Fibroblast of lung (primary cell): ENCODE measurements at places on chromosomes 4 and X. TPM values are rescaled to one million over a fixed set of nuclear protein-coding genes. Genes with fewer than 3 reads are reported as not detected.

DNA sequence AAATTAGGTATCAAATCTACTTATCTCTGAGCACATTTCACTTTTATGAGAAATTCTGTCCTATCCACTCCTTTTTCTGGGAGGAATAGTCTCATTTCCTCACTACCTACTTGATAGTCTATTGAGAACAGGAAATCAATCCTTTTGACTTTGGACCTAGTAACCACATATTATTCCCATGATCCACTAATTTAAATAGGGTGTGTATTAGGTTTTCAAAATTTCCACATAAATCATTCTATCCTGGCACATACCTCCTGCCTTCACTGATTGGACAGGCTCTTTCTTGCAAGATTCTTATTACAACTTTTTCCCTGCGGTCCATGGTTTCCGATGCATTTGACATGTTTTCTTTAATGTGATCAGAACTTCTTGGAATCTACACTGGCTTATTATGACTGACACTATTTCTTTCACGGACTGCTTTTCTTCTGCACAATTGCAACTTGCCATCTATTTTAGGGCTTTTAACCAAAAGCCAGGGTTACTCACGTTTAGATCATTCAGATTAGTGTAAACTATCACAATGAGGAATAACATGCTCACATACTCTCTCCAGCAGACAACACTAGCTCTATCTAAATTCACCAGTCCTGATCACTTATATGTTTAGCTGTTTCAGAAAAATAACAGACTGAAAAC lies 419.9 kb upstream of the SLIT2 start:
- peak; percentile 79 for DNase-seq

GRCh38 chrX:30939928-30940327 lies 50.9 kb upstream of the TAB3 start:
- DNase-seq = no peak

DNA sequence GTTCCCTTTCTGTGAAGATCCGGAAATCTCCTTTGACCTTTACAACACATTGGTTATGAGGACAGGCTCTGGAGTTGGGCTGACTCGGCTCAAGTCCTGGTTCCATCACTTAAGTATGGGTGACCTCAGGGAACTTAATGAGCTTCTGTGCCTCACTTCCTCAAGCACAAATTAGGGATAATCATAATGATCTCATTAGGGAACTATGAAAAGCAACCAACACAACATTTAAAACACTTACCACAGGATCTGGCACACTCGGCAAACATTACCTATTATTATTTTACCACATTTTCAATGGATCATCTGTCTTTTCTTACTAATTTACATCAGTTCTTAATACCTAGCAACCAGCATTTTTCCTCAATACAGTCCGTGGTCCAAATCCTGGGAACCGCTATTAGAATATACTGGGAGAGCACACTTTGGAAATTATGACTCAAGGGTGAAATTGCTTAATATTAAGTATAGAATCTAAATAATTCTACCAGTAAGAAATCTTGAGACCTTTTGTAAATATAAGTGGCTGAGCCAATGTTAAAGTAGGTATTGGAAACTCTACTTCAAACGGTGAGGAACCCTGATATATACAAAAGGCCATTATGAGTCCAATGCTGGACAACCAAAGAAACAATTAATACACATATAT lies 19.6 kb downstream of the ADGRA3 start:
- no peak for DNase-seq

GRCh38 chr4:924107-925096 lies 7.7 kb downstream of the GAK start:
- DNase-seq = no peak

GRCh38 chr4:101500742-101501141 lies 153.4 kb upstream of the PPP3CA start:
- no peak for DNase-seq

DNA sequence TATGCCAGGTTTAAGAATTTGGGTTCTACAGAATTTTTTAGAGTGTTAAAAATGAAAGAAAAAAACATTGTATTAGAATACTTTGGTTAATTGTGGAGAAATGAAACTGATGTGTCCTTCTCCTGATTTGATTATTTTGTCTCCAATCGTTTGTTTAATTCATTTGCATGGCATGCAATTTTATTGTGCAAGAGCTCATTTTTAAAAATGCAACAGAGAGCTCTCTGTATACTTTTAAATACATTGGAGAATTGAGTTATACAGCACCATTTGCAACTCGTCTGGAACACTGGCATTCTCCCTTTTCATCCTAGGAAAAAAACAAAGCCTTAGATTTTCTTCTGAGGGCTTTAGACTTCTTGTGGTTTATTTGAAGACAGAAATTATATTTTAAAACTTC lies 689 bp downstream of the EXOC1L start:
- DNase-seq = no peak

DNA sequence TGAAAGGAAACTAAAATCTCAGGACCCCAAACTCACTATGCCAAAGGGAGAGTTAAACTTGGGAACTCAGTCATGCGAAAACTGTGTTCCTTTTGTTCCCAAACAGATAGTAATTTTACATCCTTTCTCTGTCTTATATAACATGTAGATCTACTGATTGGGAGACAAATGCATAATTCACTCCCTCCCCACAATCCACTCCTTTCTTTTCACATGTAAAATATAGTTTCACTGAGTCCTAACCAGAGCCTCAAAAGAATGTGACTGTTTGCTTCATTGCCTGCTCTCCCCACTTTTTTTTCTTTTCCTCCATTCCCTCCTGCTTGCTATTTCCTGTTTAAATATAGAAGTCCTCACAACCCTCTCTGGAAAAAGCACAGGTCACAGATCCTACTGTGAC lies 699.3 kb upstream of the ADGRL3 start:
- DNase-seq = no peak

GRCh38 chrX:106201502-106202178 lies 33.5 kb downstream of the PWWP3B start:
- DNase-seq = no peak

GRCh38 chrX:97685753-97686152 lies 802.0 kb downstream of the RPA4 start:
- DNase-seq = peak; percentile 47

GRCh38 chr4:58957711-58958110 lies 1847.5 kb upstream of the IGFBP7 start:
- DNase-seq = no peak

DNA sequence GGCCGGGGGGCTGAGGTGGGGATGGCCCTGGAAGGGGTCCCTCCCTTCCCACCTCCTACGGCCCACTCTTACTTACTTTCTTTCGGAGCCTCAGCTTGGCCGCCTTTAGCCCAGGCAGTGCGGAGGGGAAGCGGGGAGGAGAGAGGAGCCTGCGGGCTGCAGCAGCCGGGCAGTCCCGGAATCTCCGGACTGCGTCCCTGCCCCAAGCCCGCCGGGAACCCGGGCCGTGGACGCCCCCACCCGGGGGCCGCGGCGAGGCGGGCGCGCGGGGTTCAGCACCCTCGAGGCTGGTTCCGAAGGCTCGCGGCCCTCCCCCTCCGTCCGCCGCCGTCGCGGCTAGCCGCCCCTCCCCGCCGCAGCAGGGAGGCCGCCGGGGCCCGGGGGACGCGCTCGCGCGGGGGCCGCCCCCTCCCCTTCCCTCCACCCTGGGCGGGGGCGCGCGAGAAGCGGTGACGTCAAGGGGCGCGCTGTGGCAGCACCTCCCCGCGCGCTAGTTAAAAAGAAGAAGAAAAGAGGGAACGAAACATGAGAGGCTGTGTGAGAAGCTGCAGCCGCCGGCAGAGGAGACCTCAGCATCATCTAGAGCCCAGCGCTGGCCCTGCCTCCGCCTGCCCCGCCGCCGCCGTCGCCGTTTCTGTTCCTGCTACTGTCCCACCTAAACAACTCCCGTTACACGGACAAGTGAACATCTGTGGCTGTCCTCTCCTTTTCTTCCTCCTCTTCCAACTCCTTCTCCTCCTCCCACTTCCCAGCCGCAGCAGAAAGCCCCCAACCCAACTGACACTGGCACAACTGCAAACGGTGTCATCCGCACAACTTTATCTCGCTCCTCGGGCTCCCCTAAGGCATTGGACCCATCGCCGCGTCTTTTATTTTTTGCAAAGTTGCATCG lies at the start of gene HHIP:
TSS of gene HHIP (plus strand) at position 526 of the 892 bp plus-strand sequence. CDS start 520 bp downstream, outside the sequence.
- peak; percentile 78 for DNase-seq

DNA sequence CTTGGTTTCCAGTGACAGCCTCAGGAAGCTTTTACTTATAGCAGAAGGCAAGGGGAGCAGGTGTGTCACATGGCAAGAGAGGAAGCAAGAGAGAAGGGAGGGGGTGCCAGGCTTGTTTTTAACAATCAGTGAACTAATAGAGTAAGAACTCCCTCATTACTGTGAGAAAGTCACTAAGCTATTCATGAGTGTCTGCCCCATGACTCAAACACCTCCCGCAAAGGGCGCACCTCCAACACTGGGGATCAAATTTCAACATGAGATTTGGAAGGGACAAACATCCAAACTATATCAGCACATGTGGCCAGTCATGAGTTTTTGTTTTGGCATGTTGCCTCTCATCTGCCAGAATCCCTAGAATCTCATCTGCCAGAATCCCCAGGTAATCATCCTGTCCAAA lies 183.5 kb upstream of the C1QTNF7 start:
- peak; percentile 74 for DNase-seq

DNA sequence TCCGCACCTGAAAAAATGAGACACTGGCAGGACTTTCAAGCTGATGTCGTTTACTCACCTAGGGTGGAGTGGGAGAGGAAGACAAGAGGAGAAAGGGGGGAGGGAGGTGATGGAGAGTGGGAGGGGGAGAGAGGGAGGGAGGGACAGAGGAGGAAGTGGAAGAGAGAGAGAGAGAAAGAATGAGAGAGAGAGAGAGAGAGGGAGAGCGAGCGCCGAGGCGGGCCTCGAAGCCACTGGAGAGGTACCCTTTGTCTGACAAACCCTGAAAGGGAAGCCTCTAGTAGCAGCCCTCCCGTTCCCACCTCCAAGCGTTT lies 296 bp upstream of the ADGRL3 start:
- no peak for DNase-seq

DNA sequence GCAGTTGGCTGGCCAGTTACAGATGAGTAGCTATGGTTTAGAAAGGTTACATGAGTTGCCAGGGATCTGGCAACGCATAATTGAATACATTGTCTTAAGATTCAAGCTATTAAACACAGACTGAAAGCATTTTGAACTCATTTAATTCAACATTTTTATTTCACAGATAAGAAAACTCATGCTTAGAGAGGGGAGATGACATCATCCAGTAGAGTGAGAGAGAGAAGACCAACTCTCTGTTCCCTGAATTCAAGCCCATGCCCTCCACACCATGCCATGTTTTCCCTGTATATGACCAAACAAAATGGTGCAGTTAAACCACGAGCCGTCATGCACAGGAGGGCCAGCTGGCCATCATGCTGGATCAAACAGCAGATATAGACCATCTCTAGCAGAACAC lies 22.6 kb downstream of the SNCA start:
- no peak for DNase-seq

DNA sequence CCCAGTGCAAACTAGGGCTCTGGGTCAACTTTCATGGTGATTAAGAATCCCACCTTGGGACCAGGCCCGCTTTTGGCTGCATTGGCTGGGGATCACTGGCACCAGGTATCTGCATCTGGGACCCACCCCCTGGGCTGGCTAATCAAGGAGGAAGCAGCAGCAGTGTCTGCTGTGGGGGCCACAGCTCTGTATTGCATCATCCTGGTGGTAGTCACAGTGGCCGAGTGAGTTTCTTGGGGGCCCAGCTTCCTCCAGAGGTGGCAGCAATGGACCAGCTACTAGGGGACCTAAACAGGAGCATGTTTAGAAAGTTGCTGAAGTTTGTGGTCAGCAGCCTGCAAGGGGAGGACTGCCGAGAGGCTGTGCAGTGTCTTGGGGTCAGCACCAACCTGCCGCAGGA lies 15.7 kb downstream of the LNX1 start:
- no peak for DNase-seq

DNA sequence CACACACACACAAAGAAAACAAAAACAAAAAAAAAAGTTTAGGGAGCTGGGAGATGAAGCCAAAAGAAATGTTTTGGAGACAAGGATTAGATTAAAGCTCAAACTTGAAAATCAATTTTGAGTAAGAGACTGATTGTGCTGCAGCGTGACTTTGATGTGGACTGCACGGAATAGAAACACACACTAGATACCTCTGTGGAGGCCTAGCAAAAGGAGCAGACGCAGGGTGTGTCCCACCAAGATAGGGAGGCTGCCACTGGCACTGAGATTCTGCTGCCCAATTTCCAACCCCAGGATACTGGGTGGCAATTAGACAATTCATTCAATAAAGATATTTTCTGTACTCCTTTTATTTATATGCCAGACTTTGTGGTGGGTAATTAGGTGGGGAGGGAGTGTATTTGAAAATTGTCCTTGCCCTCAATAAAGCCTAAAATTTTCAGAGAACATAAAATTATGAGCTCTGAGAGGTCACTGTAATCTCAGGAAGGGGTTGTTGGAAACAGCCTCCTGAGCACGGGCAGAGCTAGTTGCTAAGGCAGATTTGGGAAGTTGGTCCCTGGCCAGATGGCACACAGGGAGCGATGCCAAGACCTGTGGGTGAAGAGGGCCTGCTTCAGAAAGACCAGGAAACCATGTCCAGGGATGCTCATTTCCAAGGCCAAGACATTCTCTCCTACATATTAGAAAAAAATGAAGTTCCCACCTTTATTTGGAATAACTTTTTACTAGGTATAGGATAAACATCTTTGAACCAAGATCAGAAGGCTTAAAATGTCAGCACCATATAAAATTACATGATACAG lies 1.9 kb upstream of the PPP3CA start:
- peak; percentile 19 for DNase-seq

DNA sequence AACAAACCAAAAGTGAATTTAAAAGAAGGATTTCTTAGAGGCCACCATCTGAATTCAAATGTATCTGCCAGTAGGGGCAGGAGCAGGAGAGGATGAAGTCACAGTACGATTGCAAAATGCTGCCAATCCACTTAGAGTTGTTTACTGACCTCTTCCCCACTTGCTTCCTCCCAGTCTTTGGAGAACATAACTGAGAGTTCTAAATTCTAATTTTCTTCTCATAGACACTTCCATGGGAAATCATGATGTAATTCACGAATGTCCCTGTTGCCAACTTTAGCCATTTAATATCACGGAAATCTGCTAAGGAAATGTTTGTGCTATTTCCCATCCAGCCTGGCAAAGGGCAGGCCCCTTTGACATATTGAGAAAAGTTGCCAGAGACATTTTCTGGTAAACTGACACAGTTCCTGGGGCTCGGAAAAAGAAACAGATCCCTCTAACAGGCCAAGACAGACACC lies 33.6 kb upstream of the NOCT start:
- DNase-seq = peak; percentile 30

DNA sequence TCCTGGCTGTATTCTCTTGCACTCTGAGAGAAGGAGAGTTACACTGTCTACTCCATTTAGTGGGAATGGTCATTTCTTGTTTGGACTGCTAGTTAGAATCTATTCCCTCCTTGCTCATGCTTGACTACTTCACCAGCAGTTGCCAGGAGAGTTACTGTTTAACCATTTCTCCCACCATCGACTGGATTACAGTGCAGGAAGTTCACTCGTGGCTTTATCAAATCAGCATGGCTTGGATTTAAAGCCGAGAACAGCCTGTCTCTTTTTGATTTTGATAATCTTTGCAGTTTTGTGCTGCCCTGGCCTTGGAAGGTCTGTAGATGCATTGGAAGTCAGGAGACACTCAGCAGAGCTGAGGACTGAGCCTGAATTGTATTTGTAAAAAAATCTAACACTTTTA lies 3.2 kb downstream of the GBA3 start:
- no peak for DNase-seq

Gene SLIT2
- 12.6 and 21.1 TPM in 2 replicates for total RNA-seq

Gene SLITRK4
- total RNA-seq = under 0.01 and 0.99 TPM in 2 replicates

Gene FABP2
- not detected in 2 replicates for total RNA-seq

Gene SLC25A14
- total RNA-seq = 8.0 and 11.2 TPM in 2 replicates

Gene NKRF
- total RNA-seq = 3.9 and 4.1 TPM in 2 replicates

Gene FDCSP
- not detected in 2 replicates for total RNA-seq

Gene RTL3
- not detected in 2 replicates for total RNA-seq
